ENCODE measurements at places on chromosomes 6 and 20.

- DNase-seq = no peak
Measured at GRCh38 chr6:75103431-75103830, 102.4 kb downstream of the COL12A1 start.

DNA sequence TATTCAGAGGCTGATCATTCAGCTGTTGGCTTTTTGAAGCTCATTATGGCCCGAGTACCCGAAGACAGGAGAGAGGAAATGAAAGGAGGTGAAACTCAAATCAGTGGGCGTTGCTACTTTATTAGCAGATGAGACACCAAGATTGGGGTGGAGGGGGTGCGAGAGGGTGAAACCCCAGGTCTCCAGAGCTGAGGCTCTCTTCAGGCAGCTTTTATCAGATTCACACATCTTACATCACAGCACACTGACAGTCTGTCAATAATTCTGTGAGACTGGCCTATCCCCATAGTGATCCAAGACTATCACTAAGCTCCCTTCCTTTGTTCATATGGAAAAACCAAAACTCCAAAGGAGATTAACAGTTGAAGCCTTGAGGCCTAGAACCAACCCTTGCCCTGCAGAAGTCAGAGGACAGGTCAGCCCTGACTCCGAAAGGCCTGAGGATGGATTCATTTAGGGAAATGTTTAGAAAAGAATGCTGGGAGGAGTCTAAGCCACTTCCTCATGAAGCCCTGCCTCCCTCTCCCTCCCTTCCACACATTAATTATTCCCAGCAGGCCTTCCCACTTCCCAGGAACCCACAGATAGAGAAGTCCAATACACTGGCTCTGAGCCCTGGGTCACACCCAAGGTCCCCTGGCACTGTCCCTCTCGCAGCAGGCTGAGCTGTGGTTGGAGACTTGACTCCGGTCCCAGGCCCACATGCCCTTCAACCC lies 23.2 kb downstream of the TRERF1 start:
- no peak for DNase-seq

DNA sequence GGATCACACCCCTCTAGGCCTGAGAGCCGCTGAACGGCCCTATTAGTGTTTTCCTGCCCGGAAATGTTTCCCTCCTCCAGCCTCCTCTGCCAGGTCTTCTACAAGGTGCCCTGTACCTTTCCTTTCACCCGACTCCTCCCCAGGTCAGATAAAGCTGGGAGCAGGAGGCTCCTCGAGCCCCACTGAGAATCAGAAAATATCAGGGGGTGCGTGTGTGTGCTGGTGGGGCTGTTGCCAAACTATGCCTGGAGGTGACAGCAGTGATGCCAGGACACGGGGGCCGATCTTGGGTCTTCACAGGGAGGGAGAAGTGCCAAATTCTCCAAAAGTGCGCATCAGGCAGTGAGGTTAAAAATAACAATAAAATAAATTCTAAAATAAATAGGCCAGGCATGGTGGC lies 222.8 kb upstream of the RREB1 start:
- no peak for DNase-seq

DNA sequence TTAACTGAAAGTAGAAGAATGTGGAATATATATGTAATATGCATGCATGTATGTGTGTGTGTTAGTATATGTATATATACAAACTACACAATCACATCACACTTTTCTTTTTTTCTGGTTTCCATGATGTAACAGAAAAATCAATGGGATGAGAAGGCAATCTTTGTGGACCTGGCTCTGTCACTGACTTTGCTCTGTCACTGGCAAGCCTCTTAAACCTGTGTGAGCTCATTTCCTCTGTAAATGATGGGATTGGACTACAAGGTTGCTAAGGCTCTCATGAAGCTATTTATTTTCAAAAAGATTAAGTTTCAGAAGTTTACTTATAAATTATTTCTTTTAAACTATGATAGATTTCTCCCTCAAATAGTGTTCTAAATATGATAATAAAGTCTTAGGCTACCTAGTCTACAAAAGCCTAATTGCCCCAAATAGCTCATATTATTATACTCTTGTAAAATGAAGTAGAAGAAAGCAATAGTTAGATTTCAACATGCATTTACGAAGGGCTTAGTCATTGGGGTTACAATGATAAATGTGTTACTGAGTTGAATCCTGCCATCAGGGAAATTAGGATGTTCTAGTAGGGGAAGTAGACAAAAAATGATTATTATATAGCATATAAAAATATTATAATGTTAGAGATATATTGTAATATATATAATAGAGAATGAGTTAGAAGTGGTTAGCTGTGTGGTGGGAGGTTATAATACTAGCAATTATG lies 129.3 kb downstream of the AFG1L start:
- no peak for DNase-seq

DNA sequence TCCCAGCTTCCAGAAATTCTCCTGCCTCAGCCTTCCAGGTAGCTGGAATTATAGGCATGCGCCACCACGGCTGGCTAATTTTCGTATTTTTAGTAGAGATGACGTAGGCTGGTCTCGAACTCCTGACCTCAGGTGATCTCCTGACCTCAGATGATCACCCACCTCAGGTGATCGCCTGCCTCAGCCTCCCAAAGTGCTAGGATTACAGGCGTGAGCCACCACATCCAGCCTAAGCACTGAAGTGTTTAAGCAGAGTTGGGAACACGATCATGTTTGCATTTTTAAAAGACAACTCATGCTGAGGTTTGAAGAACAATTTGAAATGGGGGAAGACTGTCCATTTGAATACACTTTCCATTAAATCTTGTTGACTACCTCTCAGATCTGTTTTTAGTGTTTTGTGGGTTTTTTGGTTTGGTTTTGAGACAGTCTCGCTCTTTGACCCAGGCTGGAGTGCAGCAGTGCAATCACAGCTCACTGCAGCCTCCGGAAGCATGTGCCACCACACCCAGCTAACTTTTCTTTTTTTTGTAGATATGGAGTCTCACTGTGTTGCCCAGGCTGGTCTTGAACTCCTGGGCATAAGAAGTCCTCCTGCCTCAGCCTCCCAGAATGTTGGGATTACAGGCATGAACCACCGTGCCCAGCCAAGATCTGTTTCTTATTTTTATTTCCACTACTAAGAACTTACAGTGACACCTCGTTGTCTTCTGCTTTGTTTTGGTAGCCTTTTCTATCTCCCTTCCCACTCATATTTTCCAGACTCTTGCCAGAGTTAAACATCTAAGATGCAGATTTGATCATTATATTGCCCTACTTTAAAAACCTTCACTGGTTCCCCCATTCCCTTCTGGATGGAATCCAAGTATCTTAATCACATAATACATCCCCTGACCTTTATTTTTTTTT lies 5.5 kb downstream of the CASP8AP2 start:
- DNase-seq = no peak

GRCh38 chr6:133917781-133918180 lies 28.9 kb downstream of the TCF21 start:
- no peak for DNase-seq

DNA sequence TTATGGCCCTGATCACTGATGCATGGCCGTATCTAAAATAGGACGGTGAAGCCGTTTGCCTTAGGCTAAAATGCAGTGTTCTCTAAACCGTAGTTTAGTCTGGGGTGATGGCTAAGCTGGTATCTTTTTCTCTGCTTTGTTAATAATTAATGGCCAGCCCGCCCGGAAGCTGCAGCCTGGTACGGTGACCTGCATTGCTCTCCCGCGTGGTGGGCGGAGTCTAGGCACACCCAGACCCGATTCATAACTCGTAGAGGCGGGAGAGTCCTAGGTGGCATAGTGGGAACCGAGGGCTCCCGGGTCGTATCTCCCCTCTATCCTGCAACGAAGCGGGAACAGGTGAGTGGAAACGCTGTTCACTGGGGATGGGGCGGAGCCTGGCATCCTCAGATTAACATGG lies 5.5 kb downstream of the CDH4 start:
- DNase-seq = no peak

DNA sequence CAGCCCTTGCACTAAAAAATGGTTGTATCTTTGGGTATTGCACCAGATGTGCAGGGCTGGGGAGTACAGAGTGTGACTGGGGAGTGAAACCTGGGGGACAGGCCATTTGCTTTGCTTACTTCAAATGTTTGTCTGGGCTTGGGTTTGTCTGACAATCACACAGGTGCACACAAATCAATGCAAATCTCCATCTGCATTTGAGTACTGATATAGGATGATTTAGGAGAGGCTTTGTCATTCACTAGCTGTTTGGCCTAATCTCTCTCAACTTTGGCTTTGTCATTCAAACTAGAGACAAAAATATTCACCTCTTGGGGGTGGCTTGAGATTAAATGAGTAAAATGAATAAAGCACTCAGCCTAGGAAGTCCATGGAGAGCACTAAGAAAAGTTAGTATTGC lies 3.8 kb downstream of the GUCA1A start:
- no peak for DNase-seq

DNA sequence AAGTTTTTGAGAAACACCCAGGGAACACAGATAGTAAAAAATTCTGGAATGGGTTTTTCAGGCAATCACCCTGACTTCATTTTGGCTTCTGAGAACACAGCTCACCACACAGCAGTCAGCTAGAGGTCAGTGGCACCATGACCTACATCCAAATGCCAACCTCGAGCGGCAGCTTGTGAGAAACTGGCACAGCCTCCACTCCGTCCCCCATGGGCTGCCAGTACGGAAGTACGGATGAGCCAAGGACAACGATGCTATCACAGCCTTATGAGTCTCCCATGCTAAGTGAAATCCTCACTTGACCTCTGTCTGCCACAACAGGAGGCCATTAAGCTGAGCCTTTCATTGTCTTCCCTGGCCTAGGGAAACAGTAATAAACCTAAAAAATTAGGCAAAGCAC lies 32.0 kb downstream of the KIF16B start:
- DNase-seq = no peak

DNA sequence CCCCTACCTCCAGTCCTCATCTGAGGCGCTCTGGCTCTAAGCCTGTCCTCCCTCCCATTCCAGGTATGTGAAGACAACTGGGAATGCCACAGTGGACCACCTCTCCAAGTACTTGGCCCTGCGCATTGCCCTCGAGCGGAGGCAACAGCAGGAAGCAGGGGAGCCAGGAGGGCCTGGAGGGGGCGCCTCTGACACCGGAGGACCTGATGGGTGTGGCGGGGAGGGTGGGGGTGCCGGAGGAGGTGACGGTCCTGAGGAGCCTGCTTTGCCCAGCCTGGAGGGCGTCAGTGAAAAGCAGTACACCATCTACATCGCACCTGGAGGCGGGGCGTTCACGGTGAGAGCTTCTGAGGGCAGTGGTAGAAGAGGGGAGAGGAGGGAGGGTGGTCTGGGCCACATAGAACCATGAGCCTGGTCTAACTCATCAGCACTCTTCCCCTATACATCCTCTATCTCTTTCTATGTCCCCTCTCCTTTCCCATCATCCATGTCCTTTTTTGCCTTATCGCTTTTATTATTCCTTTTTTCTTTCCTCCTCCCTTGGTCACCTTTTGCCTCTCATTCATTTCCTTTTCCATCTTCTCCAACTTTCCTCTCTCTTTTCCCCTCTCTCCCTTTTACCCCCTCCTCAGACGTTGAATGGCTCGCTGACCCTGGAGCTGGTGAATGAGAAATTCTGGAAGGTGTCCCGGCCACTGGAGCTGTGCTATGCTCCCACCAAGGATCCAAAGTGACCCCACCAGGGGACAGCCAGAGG lies 3.5 kb downstream of the RING1 start:
- no peak for DNase-seq

GRCh38 chr6:15689586-15690482 lies 27.0 kb upstream of the DTNBP1 start:
- DNase-seq = no peak

- DNase-seq = no peak
Measured at GRCh38 chr6:63452125-63452524, 120.2 kb upstream of the LOC128125822 start.

- DNase-seq = no peak
Measured at GRCh38 chr6:10583509-10583901, 62.4 kb downstream of the GCNT2 start.

- DNase-seq = peak; percentile 28
Measured at GRCh38 chr6:89970609-89971337, 76.5 kb downstream of the GJA10 start.

DNA sequence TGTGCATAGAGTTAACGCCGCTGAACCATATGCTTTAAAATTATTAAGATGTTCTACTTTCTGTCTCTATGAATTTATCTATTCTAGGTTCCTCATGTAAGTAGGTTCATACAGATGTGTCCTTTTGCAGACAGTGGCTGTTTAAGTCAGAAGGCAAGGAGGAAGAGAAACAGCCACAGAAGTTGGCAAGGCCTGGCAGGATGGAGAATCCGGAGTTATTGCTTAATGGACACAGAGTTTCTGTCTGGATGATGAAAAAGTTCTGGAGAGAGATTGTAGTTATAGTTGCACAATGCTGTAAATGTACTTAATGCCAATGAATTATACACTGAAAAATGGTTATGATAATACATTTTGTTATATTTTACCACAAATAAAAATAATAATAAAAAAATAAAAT lies 283.6 kb upstream of the CNR1 start:
- no peak for DNase-seq

DNA sequence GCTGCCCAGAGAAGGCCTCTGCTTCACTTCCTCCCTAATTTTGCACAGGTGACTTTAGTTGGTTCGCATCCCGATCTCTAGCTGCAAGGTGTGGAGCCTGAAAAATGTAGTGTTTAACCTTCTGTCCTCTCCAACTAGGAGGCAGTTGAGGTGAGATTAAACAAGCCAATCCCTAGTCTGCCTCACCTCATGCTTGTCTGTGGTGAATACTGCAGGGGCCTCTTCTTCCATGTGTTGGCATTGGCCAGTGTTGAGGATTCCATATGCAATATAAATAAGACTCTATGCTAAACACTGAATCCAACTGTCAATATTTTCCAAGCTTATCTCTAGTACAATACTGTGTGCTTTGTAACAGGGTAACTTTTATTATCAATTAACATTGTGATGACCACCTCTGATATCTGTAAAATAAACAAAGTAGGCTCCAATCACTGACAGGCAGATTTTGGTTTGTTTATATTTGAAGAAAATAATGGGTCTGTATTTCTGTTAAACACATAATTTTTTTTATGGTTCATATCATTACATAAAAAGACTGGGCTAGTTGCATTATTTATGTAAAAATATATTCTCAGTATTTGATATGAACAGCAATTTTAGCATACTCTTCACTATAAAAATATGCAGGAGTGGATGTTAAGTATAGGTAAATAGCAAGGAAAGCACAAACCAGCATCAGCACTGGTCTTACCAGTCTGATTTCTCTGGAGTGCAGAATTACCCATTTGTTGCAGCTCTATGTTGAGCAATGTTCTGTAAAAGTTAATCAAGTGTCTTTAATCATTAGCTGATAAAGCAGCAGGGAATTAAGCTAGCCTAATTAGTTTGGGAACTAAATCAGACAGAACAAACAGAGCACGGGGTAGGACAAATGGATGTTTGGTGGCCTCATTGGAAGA lies 74.0 kb downstream of the ANKRD6 start:
- no peak for DNase-seq

GRCh38 chr20:64238115-64238825 lies 17.3 kb upstream of the PCMTD2 start:
- DNase-seq = no peak

DNA sequence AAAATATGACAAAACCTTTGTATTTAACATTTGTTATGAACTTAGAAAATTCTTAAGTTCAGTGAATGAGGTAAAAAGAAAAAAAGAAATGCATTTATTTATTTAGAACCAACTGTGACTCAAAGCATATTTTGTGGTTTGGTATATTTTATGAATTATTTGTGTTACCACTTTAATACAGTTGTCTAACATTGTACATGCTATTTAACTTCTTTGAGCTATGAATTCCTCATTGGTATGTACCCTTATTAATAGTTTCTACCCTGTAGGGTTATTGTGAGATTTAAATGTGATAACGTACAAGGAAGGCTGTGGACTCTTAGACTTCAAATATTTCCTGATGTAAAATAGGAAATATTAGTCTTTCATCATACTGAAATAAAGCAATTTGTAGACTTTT lies 162.6 kb downstream of the MMUT start:
- no peak for DNase-seq

Data from C1 segment of cervical spinal cord (tissue), 14 donors.